NCI-H187 (cell line): ENCODE measurements at places on chromosomes 1 and 21.

DNA sequence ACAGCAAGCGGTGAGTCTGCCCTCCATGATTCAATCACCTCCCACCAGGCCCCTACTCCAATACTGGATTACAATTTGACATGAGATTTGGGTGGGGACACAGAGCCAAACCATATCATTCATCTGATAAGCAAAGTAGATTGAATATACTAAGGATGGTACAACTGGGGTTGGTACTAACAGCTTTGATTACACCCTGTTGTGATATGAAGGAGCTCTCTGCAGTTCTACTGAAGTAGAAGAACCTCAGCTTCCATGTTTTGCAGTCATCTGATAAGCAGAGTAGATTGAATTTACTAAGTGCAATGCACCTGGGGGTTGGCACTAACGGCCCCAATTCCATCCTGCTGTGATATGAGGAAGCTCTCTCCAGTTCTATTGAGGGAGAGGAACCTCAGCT lies 31.1 kb downstream of the RWDD3 start:
- no peak for DNase-seq

- no peak for DNase-seq
Observed at GRCh38 chr1:236142253-236143103, at the start of gene GPR137B. Gene GPR137B (plus strand): TSS chr1:236142539. CDS start chr1:236142623, 84 bp downstream.

GRCh38 chr1:45617618-45618017 lies 6.2 kb downstream of the CCDC17 start:
- no peak for DNase-seq

DNA sequence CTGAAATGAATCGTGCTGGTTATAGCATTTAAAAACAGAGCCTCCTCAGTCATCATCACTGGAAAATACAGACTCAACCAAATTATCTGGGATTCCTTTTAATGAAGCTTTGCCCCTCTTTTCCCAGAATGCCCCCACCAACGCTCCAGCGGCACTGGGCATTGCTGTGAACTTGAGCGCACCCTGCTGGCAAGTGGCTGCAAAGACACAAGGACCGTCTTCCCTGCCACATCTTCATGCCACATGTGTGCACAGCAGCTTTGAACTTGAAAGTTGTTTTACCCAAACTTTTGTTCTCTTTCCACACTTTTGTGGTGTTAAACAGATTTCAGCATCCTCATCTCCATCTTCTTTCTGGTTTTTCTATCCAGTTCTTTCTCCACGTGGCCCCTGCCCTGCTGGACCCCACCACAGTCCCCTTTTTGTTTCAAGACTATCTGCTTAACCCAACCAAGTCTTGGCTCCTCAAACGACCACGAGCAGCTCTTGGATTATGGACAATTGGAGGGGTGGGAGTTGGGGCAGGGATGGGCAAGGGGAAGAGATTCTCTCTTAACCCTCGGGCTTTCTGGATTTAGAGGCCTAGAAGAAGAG lies 12.8 kb upstream of the LMX1A start:
- DNase-seq: peak; percentile 19

DNA sequence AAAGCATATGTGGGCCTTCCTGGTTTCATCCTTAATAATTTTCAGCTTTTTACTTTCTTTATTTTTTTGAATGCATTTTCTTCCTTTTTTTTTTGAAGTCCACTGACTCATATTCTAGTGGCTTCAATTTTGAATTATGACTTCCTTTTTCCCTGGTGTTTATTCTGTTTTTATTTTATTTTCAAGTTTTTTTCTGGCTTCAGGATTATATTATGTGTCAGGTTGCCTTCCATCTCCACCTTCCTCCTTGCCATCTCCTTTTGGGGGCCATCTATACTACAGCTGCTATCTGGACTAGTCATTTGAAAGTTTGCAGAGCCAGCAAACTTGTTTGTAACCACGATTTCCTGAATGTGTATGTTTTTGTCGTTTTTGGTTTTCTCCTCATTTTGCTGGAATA lies 117.6 kb downstream of the LEPR start:
- DNase-seq: no peak

DNA sequence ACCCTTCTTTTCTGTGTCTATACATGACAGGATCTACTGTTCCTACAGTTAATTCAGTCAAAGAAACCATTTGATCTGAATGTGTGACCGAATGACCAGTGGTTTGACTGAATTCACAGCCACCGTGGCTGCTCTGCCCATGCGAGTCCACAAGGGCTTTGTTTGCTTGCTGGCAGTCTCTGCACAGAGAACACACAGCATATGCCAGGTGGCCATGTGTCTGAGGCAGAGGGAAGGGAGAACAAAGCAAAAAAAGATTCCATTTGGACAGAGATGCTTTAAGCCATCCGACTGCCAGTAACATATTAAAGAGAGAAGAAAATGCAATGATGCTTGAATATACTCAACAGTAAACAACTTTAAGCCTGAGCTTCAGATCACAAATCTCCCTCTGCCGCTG lies 737.8 kb upstream of the CXADR start:
- no peak for DNase-seq

- no peak for DNase-seq
Observed at GRCh38 chr1:79110749-79111148, 104.2 kb upstream of the ADGRL4 start.

GRCh38 chr1:175146529-175147213 lies 45.9 kb downstream of the KIAA0040 start:
- DNase-seq: peak; percentile 44

DNA sequence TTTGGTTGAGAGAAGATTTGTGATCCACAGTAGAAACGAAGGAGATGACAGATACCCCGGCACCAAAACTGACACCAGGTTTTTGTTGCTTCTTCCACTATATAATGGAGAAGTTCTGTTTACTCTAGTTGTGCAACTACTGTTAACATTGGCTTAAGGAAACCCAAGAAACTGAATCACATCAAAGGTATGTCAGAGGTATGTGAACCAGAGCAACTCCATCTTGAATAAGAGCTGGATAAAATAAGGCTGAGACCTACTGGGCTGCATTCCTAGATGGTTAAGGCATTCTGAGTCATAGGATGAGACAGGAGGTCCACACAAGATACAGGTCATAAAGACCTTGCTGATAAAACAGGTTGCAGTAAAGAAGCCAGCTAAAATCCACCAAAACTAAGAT lies 173.7 kb upstream of the CAMK1G start:
- DNase-seq: no peak

GRCh38 chr1:237705462-237705861 lies 185.3 kb downstream of the ZP4 start:
- DNase-seq: no peak

DNA sequence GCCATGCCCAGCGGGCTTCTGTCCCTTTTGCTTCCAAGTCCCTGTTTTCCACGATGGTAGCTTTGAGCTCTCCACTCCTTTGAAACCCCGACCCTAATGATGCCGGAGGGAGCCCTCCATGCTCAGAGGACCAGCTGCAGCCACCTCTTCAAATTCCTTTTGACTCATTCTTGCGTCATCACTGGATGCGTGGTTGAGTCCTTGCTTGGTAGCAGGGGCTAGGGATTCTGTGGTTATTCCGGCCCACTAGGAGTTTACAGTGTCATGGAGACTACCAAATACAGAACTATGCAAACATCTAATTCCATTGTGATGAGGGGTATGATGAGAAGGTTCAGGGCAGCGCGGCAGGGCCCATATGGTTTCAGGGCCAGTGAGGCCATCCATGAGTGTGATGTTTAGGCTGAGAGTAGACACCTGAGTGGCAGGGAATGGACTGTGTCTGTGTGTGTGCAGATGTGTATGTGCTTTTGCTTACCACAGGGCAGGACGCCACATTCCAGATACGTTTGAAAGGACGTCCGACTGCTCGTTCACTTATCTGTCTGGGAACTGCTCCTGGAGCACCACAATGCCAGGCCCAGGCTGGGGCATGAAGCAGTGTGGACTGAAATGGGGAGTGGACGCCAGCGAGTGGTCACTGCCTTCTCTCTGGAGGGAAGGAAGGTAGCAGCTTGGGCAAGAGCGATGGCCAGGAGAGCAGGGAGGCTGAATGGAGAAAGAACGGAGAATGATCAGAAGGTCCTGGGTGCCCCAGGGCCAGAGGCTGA lies 30.4 kb upstream of the ZBTB21 start:
- no peak for DNase-seq

- no peak for DNase-seq
Observed at GRCh38 chr1:28981210-28981609, 66.8 kb downstream of the EPB41 start.

- DNase-seq: no peak
Observed at GRCh38 chr1:192476802-192477298, 98.7 kb upstream of the RGS1 start.

DNA sequence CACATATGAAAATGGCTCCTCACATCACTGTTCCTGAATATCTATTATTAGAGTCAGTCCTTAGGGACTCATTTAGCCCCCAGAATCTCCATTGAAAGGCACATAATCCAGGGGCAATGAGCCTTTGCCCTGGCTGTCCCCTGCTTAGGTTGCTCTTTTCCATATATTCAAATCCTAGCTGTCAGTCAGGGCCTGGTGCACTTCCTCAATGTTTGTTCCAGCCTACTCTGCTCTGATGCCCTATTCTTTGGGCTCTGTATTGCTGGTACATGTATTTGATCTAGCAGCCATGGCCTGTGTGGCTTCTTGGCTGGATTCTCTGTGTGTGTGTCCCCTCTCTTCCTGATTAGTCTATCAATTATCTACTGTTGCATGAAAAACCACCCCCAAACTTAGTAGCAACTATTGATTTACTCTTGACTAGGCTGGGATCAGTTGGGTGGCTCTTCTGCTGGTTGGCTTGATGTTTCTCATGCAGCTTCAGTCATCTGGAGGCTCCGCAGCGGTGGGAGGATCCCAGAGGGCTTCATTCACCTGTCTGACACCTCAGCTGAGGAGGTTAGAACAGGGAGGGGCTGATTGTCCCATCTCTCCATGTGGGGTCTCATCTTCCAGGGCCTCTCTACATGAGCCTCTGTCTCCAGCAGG lies 107.5 kb downstream of the DTL start:
- no peak for DNase-seq

DNA sequence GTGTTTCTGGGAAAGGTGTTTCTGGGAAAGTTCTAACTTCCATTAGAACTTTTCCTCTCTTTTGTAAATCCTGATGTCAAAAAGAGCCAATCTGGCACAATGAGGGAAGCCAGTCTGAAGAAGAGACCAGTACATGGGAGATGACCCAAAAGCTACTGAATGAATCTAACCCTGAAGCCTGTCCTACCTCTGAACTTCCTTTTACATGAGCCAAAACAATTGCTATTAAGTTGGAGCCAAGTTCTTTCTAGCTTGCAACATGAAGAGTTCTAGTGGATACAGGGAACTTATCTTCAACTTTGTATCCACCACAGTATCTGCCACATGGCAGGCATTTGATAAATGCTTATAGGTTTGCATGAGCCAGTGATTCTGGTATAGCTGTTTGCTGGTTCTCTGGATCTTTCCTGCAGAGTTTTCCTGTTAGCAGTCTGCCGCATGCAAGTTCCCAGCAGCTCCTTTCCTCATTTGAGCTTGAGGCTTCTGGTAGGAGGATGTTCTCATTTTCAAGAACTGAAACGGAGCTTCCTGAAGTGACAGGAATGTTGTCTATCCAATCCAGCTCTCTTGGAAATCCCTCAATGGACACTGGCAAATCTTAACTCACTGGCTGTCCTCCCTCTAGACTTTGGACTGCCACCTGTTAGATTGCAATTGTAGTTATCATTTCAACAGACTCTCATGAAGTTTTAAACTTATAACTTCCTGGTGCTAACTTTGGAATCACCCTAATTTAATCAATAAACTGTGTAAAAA lies 73.1 kb upstream of the LPGAT1 start:
- DNase-seq: no peak

- no peak for DNase-seq
Observed at GRCh38 chr1:167149793-167150491, 56.1 kb downstream of the STYXL2 start.

- no peak for DNase-seq
Observed at GRCh38 chr1:245051349-245052221, 103.2 kb upstream of the KIF26B start.

- DNase-seq: no peak
Observed at GRCh38 chr1:58855274-58856165, 71.7 kb upstream of the JUN start.

- no peak for DNase-seq
Observed at GRCh38 chr1:115873184-115873583, 32.3 kb upstream of the NHLH2 start.

GRCh38 chr1:30523055-30524020 lies 200.0 kb downstream of the MATN1 start:
- no peak for DNase-seq

- DNase-seq: no peak
Observed at GRCh38 chr1:54465351-54465811, 59.2 kb upstream of the SSBP3 start.

GRCh38 chr1:107432108-107432507 lies 291.3 kb downstream of the NTNG1 start:
- DNase-seq: no peak

DNA sequence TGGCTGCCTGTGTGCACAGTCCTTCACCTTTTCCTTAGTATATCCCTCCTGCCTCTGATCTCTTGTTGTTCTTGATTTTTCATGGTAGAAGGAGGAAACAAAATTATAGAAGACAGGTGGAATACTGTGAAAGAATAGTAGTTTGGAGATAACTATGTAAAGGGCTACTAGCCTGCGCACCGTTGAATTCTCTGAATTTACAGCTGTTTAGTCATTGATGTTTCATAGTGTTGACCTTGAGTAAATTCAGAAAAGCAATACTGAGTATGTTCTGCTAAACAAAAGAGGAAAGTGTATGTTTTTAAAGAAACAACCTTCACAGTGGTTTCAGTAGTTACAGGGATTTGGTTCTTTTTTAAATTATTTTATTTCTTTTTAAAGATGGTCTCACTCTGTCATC lies 18.1 kb downstream of the CAMTA1 start:
- DNase-seq: no peak

GRCh38 chr1:39965044-39965443 lies 10.1 kb downstream of the MFSD2A start:
- DNase-seq: no peak
